SW 1271 (cell line): ENCODE measurements at places on chromosomes 13 and 19.

DNA sequence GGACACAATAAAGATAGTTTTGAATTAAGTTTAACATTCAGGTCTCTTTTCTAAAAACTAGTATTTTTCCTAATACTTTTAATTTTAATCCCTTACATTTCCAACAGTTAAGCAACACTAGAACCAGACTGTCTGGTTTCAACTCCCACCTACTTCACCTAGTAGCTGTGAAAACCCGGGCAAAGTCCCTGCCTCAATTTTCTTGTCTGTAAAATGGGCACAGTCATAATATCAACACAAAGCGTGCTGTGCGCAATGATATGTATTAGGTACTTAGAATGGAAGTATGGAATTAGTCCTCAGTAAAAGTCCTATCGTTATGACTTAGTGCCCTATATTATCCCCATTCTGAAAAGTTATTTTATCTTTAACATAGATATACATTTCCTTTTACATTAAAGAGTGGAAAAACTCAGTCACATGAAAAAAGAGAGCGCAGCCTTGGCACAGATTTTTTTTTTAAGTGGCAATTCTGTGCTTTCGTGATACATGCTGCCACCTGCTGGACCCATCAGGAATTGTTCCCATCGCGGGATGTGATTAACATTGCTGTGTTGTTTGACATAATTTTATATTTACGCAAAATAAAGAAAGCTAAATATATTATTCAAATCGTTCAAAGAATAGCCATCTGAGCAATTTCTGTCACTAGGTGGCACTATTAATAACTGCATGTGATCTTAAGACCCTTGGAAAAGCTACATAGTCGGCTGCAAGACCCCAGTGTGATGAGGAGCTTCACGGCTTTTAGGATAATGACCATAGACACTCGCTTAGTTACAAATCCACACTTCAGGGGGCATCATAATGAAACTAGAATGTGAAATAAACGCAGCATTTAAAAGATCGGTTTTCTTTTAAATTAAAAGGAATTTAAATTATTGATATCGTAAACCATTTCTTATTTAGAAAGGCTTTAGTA lies 59.9 kb downstream of the LIG4 start:
- peak; percentile 0 for DNase-seq

- DNase-seq, result no peak
These were observed 213.1 kb downstream of the OXGR1 start for GRCh38 chr13:96781141-96781540.

DNA sequence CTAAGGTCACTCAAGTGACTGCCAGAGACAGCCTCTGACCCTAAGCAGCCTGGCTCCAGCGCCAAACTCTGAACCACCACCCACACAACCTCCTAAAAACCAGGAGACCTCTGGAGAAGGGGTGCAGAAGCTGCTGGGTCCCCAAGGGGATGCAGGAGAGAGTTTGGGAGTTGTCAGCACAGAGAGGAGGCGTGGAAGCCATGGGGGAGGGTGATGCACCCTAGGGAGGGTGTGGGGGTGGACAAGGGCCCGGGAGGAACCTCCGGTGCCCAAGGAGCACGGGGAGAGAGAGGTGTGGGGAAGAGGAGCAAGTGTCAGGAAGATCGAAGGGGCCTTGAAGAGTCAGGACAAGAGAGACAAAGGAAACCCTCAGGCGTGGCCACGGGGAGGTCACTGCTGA lies 2.1 kb upstream of the HIPK4 start:
- no peak for DNase-seq

GRCh38 chr13:46552889-46553520 lies at the start of gene LRCH1:
LRCH1 (plus strand) TSS chr13:46553170; CDS start chr13:46553397, 227 bp downstream.
- peak; percentile 87 for DNase-seq

- DNase-seq, result no peak
These were observed 67.1 kb downstream of the ZNF91 start for GRCh38 chr19:23328211-23328610.

- DNase-seq, result no peak
These were observed 855 bp downstream of the LYL1 start for GRCh38 chr19:13101590-13102415.

DNA sequence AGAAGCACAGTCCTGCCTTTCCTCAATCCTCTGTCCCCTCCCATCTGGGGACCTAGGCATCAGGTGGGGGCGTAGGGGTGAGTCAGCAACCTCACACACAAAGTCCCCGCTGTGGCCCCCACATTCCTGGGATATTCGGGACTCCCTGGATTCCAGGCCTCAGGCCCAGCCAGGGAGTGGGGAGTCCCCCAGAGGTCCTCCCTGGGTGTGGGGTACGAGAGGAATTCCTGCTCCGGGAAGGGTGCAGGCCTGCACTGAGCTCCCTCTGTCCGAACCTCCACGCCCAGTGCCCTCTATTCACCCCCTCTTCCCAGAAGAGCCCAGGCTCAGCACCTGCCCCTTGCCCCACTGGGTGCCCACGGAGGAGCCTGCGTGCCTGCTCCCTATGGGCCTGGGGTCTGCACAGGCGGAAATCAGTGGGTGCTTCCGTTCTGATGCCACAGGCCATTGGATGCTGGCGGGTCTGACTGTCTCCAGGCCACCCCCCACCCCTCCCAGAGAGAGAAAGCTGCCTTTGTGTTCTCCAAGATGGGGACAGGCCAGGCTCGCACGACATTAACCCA lies 3.4 kb downstream of the CADM4 start:
- no peak for DNase-seq

DNA sequence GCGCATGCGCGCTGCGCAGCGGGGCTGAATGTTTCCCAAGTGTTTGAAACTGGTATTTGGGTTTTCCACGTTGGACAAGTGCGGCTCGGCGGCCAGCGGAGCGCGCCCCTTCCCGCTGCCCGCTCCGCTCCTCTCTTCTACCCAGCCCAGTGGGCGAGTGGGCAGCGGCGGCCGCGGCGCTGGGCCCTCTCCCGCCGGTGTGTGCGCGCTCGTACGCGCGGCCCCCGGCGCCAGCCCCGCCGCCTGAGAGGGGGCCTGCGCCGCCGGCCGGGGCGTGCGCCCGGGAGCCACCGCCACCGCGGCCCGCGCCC lies at the start of gene ING1:
ING1 (plus strand) TSS at position 59 of the 311 bp plus-strand sequence. CDS start 450 bp downstream, outside the sequence.
- DNase-seq, result no peak

DNA sequence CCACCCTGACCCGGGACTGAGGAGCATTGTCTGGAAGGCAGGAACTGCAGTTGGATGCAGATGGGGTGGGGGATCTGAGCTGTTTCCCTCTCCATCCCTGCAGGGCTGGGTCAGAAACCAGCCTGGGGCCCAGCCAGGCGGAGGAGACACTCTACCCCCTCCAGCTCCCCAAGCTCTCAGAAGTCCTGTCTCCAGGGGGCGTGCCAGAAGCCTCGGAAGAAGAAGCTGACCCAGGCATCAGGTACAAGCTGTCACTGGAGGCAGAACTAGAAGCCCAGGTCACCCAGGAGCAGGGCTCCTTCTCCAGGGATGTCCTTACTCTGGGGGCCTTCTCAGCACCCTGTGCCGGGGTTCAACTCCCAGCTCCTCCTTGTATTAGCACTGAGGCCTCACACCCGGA lies 15.5 kb downstream of the SIX5 start:
- DNase-seq, result no peak

DNA sequence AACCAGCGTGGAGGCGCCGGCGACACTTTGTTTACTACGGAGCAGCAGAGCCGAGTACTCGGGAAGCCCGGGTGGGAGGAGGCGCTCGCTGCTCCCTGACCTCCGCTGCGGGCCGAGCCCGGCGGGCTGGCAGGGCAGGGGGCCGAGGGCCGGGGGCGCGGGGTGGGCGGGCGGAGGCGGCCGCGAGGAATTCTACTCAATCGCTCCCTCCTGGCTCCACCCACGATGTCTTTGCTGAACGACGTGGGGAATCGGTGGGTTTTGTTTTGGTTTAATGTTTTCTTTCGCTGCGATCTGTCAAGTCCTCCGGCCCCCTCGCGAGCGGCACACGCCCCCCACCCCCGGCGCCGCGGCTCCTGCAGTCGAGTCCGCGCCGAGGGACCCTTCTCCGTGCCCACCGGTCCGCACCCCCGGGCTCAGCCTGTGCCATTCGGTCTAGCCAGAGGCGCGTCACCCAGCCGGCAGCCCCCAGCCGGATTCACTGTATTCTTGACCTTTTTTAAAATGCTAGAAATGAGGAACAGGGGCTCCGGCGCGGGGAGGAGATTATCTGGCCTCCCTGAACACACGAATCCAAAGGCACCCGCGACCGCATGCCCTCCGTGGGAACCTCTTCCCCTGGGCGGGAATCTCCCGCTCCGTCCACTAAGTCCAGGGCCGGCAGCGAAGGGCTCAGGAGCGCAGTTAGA lies 636 bp upstream of the FOXO1 start:
- DNase-seq, result no peak

DNA sequence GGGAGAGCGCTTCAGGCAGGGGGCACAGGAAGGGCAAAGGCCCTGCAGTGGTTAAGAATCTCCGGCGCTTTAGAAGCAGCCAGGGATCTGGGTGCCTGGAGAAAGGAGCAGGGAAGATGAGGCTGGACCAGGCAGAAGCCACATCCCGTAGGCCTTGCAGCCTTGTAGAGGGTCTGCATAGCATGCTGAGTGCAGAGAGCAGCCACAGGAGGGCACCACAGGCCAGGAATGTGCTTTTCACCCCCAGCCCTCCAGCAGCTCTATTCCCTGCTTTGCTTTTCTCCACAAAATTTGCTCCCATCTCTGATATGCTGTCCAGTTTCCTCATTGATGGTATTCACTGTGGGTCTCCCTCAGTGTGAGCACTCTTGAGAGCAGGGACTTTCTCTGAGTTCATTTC lies 5.7 kb downstream of the WDR62 start:
- no peak for DNase-seq

GRCh38 chr13:28558567-28558966 lies 63.6 kb upstream of the FLT1 start:
- no peak for DNase-seq

GRCh38 chr13:113166266-113166665 lies 7.8 kb downstream of the PROZ start:
- no peak for DNase-seq

GRCh38 chr19:49871349-49871985 lies 4.1 kb upstream of the PNKP start:
- no peak for DNase-seq

GRCh38 chr19:35279985-35280821 lies 2.1 kb upstream of the HAMP start:
- DNase-seq, result no peak

DNA sequence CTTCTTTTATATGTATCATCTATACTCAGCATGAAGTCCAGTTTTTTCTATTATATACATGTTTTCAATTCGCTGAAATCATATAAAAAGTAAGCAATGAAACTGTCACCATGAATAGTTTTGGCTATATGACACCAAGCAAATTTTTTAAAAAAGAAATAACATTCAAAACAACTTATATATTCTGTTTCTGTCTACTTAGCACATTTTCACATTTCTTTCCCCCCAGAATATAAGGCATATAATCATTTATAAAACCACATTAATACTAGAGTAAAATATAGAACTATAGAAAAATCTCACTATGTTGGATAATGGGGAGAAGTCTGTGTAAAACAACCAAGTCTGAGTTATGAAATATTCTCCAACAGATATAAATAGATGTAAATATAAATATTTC lies 33.1 kb downstream of the POSTN start:
- DNase-seq, result no peak

- DNase-seq, result no peak
These were observed 7.4 kb upstream of the MICU2 start for GRCh38 chr13:21611385-21611784.

GRCh38 chr13:91154558-91155353 lies 192.7 kb upstream of the MIR17HG start:
- DNase-seq, result no peak

DNA sequence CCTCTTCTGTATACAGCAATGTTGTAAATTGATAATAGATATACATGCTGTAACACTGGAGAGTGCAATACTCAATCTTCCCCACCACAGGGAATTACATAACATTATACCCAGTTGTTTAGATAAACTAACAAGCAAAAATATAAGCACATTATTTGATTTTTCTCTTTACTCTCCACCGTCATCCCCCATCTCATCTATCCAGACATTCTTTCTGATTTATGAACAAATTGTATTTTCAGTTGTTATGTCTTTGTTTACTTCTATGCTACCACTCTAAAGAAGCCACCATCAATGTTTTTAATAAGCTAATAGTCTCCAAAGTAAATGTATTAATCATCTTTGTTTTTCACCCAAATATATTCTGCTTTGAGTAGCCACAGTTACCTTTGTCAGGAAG lies 490.7 kb upstream of the GPC6 start:
- DNase-seq, result no peak

DNA sequence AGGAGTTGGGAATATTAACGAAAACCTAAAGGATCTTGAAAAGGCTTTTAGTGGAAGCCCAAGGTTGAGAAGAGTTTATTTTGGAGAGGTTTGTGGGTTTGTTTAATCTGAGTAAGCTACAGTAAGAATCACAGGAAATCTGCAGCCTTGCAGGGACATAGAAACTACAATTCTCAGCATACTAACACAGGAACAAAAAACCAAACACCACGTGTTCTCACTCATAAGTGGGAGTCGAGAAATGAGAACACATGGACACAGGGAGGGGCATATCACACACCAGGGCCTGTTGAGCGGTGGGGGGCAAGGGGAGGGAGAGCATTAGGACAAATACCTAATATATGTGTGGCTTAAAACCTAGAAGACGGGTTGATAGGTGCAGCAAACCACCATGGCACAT lies 8.7 kb upstream of the SIAH3 start:
- DNase-seq, result no peak

GRCh38 chr19:43532571-43532961 lies 422 bp upstream of the ZNF575 start:
- DNase-seq, result peak; percentile 77

DNA sequence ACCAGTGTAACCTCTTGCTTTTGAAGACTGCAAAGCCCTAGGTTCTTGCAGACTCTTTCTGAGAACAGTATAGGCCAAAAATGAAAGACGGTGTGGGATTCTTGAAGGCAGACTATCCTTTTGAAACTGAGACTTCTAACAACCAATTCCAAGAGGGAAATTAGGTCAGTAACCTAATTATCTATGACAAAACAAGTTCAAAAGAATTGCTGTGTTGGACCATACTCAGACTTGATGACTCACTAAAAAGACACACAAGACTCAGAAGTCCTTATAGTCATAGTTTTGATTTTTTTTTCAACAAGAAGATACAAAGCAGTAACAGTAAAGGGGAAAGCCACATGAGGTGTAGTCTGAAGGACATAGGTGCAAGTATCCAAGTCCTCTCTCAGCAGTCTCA lies 624.0 kb upstream of the GPC6 start:
- DNase-seq, result no peak

- DNase-seq, result no peak
These were observed 823 bp downstream of the TLE5 start for GRCh38 chr19:3061182-3062161.

DNA sequence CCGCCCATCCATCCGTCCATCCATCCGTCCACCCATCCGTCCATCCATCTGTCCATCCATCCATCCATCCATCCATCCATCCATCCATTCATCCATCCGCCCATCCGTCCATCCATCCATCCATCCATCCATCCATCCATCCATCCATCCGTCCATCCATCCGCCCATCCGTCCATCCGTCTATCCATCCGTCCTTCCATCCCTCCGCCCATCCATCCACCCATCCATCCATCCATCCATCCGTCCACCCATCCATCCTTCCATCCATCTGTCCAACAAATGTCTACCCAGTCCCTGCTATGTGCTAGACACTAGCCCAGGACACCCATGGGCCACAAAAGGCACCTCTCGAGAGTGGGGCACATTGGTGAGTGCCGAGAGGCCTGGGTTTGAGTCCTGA lies 15.7 kb downstream of the LRRC4B start:
- DNase-seq, result no peak

- DNase-seq, result no peak
These were observed 6.8 kb upstream of the BCAT2 start for GRCh38 chr19:48817585-48818124.
